ENCODE measurements at places on chromosomes 12 and 14. TPM values are rescaled to one million over a fixed set of nuclear protein-coding genes. Genes with fewer than 3 reads are reported as not detected.

The FOS gene
- 1.1 TPM for total RNA-seq

The FOXG1 gene
- 0.03 TPM for total RNA-seq

The KRT77 gene
- total RNA-seq: not detected

DNA sequence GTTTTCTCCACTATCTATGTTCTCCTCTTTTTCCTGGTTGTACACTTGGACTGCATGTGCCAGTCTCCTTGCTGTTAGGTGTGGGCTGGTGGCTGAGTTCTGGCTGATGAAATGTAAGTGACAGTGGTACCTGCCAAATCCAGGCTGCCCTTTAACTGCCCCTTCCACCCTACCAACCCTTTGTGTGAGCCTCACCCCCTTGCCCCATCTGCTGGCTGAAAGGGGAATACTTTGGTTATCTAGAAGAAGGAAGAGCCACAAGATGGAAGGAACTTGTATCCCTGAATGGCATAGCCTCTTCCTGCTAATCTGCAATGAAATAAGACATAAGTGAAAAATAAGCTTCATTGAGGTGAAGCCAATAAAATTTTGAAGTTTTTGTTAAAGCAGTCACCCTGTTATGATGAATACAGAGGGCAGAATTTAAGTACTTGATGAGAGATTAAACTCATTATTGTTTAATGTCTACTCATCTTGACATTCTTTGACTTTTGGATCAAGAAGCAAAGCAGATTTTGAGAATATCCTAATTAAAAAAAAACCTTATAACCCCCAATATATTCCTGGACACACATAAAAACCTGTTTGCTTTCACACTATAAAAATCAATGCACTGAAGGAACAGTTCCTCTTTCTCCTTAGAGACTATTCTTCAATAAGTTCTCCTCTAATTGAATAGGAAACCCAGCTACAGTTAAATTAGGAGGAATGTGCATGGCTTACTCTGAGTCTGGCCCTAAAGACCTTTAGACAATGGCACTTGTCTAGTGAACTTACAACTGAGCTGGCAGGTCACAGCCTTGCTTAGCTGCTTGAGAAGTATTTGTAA, 262.6 kb upstream of the BTG1 start:
- DNase-seq: peak; percentile 12

- DNase-seq: no peak
Measured at GRCh38 chr12:99600388-99600787, 47.2 kb upstream of the GARIN6 start.

- DNase-seq: no peak
Measured at GRCh38 chr12:40262657-40263056, 37.9 kb downstream of the LRRK2 start.

- DNase-seq: no peak
Measured at GRCh38 chr12:132063491-132063890, 80.6 kb downstream of the DDX51 start.
